Frontal cortex (tissue), 4 donors: ENCODE measurements at places on chromosomes 11 and 22. TPM values are rescaled to one million over a fixed set of nuclear protein-coding genes. Genes with fewer than 3 reads are reported as not detected.

BLID gene
- total RNA-seq = 1.2 TPM

MYBPC3 gene
- not detected for total RNA-seq

POLD4 gene
- 3.7 TPM for total RNA-seq

MRPL48 gene
- 29.8 TPM for total RNA-seq

KRTAP5-11 gene
- total RNA-seq = not detected

SLC36A4 gene
- 26.5 TPM for total RNA-seq

MRGPRD gene
- total RNA-seq = not detected

RAG2 gene
- not detected for total RNA-seq

OR10A2 gene
- total RNA-seq = not detected

BCO2 gene
- 6.5 TPM for total RNA-seq

BTG4 gene
- not detected for total RNA-seq

MIOX gene
- not detected for total RNA-seq

UPK3A gene
- total RNA-seq = not detected

MS4A2 gene
- total RNA-seq = under 0.01 TPM

MUC15 gene
- total RNA-seq = not detected

EIF3F gene
- 159 TPM for total RNA-seq

GRIK4 gene
- 3.3 TPM for total RNA-seq

DGCR6 gene
- total RNA-seq = 10.2 TPM

C22orf42 gene
- 0.41 TPM for total RNA-seq

SLC25A45 gene
- 0.41 TPM for total RNA-seq

PITPNM1 gene
- total RNA-seq = 32.6 TPM

SMIM35 gene
- total RNA-seq = not detected
